ENCODE measurements at places on chromosomes 3 and 15. TPM values are rescaled to one million over a fixed set of nuclear protein-coding genes. Genes with fewer than 3 reads are reported as not detected.

ARNT2 gene
- not detected for total RNA-seq

GRAMD1C gene
- total RNA-seq: not detected

SOX2 gene
- not detected for total RNA-seq

DNA sequence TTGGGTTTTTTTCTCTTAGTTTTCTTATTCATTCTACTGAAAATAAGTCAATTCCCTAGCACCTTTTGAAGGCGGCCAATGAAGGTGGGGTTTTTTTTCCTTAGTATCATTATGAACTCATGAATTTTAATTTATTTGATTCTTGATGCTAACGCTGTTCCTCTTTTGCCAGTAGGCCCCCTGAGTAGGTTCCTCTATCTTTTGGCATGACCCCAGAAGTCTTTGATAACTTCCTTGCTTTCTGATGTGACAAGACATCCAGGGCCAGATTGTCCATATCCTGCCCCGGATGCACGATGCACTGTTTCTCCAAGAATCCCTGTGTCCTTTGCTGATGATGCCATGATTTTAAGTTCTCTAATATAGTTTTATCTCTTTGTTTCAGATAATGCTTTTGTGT is 20.6 kb downstream of the LRRK1 start:
- no peak overlapping the region for H3K27ac ChIP-seq
- H3K4me3 ChIP-seq: no peak overlapping the region
- no peaks in the 10 kb centered on the region for H3K36me3 ChIP-seq
- H3K4me1 ChIP-seq: no peaks in the 10 kb centered on the region
- DNase-seq: no peak

SLC9C1 gene
- not detected for total RNA-seq

GRCh38 chr3:65878831-65879230 is 159.9 kb downstream of the MAGI1 start:
- H3K27me3 ChIP-seq: no peaks in the 10 kb centered on the region
- H3K27ac ChIP-seq: no peak overlapping the region
- no peak for DNase-seq
- no peaks in the 10 kb centered on the region for H3K36me3 ChIP-seq
- no peak overlapping the region for H3K4me3 ChIP-seq
- H3K4me1 ChIP-seq: no peaks in the 10 kb centered on the region

SAXO2 gene
- total RNA-seq: 1.8 TPM

CCDC39 gene
- not detected for total RNA-seq

DNA sequence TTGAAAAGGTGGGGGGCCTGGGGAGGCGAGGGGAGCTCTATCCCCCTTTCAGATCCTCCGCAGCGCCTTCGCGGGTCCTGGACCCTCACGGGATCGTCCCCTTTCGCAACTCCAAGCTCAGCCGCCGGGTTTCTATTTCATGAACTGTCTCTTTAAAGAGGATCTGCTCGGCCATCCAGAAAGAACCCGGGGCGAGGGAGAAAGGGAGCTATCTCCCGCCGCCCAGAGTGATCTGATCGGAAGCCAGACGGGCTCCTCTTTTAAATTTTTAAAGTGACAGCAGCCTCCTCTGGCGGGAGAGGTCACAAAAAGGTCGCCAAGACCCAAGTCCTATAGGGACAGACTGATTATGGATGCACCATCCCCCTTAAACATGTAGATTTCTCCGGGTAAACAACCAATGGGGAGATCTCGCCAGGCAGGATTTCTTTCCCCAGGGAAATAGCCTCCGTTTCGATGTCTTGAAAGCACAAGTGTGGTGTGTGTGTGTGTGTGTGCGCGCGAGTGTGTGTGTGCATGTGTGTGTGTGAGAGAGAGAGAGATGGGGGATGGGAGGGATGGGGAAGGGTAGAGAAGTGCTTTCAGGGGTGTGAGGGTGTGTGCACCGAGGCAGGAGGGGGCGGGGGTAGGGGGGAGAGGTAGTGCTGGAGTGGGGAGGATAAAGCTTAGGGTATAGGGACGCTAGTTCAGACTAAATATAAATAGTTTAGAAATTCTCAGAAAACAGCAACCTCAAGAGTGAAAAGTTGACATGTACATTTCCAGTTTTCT is 516.1 kb downstream of the MECOM start:
- no peaks in the 10 kb centered on the region for H3K36me3 ChIP-seq
- H3K27ac ChIP-seq: no peak overlapping the region
- peak; percentile 63 for DNase-seq
- H3K27me3 ChIP-seq: peaks cover 71% of the 10 kb centered on the region
- H3K4me3 ChIP-seq: peak overlapping the region; percentile 68

All from activated CD4-positive, alpha-beta T cell treated with anti-CD3 and anti-CD28 coated beads, Interleukin-2, amount 10 ng/mL, durations not matched to agents 24 days and 14 days (primary cell).